ENCODE measurements at places on chromosomes 5 and 9. TPM values are rescaled to one million over a fixed set of nuclear protein-coding genes. Genes with fewer than 3 reads are reported as not detected.
A peak's percentile ranks its signal among the peaks of the same experiment; 100 is the strongest.

- no peak for DNase-seq
Observed at GRCh38 chr9:135474915-135475314, 4.7 kb upstream of the PPP1R26 start.

CEL gene
- 9,209 TPM for total RNA-seq

DNA sequence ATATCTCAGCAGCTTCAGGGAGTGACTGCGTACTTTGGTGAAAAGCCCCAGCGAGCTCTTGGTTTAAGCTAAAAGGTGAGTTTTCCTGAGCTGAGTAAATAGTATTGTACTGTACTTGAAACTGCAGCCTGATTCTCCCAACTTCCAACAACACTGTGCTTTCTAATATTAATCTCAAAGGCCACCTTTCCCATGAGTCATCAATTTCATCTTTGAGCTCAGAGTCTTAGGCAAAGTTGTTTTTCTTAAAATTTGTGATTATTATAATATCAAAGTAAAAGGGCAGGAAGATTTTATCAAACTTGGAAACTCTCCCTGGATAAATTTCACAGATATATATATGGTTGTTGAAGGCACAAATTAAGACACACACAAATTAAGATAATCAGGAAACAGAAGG lies 51.0 kb downstream of the TRPC7 start:
- DNase-seq: no peak

- DNase-seq: no peak
Observed at GRCh38 chr9:132789719-132790118, 88.4 kb downstream of the AK8 start.

PRRX2 gene
- total RNA-seq: not detected

N4BP3 gene
- total RNA-seq: 2.6 TPM

ARHGEF39 gene
- 0.26 TPM for total RNA-seq

GRCh38 chr9:21144603-21145002 lies 3.0 kb upstream of the IFNW1 start:
- no peak for DNase-seq

GRCh38 chr5:157331807-157332206 lies 65.9 kb downstream of the CYFIP2 start:
- DNase-seq: no peak

DNA sequence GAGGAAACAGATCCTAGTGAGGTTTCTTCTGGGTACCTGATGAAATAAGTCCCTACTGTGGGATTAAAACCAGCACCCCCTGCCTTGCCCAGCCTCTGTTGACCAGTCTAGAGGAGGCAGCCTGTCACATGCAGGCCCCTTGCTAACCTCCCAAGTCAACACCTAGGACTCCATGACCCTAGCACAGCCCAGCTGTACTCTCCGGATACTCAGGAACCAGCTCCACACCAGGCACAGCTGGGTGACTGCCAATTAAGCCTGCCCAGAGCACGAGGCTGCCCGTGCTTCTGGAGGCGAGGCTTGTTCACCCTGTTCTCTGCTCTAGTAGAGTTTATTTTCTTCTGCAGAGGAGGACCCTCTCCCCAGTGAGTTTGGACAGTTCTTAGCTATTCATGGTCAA lies 92.5 kb downstream of the SNX24 start:
- peak; percentile 76 for DNase-seq

DNA sequence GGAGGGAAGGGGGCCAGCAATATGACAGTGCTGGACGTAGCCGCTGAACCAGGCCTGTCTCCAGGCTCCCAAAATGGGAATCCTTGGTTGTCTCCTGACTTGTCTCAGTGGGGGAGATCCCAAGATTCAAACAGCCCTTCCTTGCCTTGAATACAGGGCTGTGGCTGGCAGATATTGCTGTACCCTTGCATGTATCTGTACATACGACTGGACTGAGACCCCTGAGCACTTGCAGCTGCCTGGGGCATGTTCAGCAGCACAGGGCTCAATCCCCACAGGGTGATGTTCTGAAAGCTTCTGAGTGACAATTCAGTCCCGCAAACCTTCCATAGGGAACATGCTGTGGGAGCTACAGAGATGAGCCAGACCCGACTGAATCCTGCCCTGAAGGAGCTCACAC lies 13.3 kb downstream of the OR13J1 start:
- no peak for DNase-seq

GRCh38 chr5:106907979-106908378 lies 762.8 kb downstream of the EFNA5 start:
- DNase-seq: no peak

LRRC70 gene
- 4.7 TPM for total RNA-seq

GDA gene
- total RNA-seq: 1.6 TPM

DNA sequence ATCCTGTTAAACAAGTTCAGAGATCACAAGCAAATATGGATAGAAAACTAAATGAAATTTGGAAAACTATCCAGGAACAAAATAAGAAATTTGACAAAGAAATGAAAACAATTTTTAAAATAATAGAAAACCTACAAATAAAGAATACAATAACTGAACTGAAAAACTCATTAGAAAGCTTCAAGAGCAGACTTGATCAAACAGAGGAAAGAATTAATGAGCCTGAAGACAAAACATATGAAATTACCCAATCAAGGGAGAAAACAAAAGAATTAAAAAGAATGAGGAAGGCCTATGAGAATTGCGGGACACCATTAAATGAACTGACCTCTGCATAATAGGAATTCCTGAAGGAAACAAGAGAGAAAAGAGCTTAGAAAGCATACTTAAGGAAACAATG lies 39.8 kb upstream of the TNPO1 start:
- DNase-seq: no peak

DNA sequence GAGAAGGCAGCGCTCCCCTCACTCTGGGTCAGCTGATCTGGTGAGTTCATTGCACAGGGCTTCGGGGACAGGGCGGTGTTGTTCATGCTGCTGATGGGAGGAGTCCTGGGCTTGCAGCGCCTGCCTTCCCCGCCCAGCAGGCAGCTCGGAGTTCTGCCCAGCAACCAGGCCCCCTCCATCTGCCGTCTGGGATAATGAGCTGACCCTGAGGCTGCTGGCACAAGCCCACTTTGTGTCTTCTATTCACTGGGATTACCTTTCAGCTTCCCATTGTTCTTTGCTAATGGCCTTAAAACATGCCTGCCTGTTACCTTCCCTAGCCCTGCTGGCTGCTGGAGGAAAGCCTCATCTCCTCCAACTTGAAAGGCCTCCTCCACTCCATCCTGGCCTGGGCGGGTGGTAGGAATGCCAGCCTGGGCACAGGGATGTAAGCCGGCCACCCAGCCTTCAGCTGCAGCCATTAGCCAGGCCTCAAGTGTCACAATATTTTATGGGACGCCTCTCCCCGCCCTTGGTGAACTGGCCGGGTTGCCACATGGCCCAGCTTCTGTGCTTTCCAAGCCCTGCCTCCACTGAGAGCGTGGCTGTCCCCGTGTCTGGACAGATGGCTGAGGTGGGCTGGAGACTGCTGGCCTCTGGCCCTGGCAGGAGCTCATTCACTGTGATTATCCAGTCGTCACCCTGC lies 70.4 kb downstream of the GADD45G start:
- DNase-seq: peak; percentile 72

- DNase-seq: no peak
Observed at GRCh38 chr5:123721675-123722276, 209.8 kb downstream of the CSNK1G3 start.

SPAAR gene
- 0.78 TPM for total RNA-seq

GRCh38 chr5:133538718-133539117 lies 73.6 kb downstream of the FSTL4 start:
- no peak for DNase-seq

- DNase-seq: no peak
Observed at GRCh38 chr9:126424511-126424910, 97.9 kb downstream of the MVB12B start.

- DNase-seq: no peak
Observed at GRCh38 chr9:123679330-123679987, 250.5 kb downstream of the DENND1A start.

- DNase-seq: no peak
Observed at GRCh38 chr5:117266280-117266679, 691.7 kb upstream of the SEMA6A start.

DNA sequence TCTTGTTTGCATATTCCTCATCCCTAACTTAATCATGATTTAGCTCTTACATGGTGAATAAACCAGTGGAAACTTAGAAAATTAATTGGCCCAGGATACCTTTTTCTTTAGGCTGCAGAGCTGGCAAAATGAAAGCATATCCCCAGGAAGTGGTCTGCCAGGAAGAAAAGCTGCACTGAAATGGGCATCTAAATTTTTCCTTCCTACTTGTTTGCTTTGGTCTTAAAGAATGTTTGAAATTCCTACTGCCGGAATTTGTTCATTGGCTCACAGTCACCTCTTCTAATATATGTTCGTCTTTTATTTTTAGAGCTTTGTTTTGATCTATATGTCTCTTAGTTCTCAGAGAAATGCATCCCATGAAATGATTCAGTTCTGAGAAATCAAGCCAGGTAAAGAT lies 113.2 kb upstream of the ELL2 start:
- no peak for DNase-seq

PDE6A gene
- not detected for total RNA-seq
